ENCODE measurements at places on chromosomes 1 and 21.
A peak's percentile ranks its signal among the peaks of the same experiment; 100 is the strongest.

- no peak for DNase-seq
Observed at GRCh38 chr1:27402349-27402754, 9.9 kb downstream of the GPR3 start.

- DNase-seq: no peak
Observed at GRCh38 chr1:39540504-39541031, 36.0 kb downstream of the PABPC4 start.

GRCh38 chr1:106907795-106908194 is 148.7 kb upstream of the PRMT6 start:
- DNase-seq: no peak

GRCh38 chr21:44869781-44870747 is 3.4 kb downstream of the PTTG1IP start:
- DNase-seq: peak; percentile 94

DNA sequence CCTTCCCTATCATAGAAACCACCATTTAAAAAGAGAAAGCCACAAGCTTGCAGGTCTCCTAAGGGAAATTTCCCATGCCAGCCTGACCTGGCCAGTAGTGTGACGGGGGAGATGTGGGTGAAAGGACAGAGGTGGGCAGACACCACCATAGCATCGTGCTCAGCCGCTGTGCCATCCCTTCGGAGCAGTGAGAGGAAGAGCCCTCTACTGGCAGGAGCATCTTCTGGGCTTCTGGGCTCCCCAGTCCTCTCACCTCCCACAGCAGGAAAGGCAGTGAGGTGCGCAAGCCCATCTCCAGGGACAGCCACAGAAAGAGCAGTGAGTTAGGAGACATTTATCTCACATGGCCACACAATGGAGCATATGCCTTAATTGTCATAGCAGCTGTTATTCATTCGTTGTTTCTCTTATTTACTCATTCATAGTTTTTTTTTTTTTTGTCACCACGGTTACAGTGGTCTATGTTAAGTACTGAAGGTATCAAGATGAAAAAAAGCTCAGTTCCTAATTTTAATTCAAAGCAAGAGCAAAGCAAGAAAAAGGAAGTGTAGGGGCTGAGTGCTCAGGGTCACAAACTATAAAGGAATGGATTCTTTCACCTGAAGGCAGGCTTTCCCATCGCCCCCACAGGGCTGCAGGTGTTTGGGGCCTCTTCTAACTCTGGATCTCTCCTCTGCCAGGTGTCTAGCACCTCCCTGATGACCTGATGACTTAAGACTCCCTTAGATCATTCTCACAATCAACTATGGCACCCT is 48.8 kb upstream of the CAMK1G start:
- DNase-seq: no peak

GRCh38 chr1:44351289-44351688 is 3.8 kb downstream of the ERI3 start:
- DNase-seq: no peak

- no peak for DNase-seq
Observed at GRCh38 chr1:84277343-84278059, 24.0 kb upstream of the SAMD13 start.

GRCh38 chr1:53328009-53328461 is at the start of gene LRP8:
Gene LRP8 (minus strand): TSS chr1:53328070. CDS start chr1:53327912, 158 bp downstream.
- no peak for DNase-seq

GRCh38 chr1:220045356-220046051 is 801 bp downstream of the EPRS1 start:
- DNase-seq: no peak

DNA sequence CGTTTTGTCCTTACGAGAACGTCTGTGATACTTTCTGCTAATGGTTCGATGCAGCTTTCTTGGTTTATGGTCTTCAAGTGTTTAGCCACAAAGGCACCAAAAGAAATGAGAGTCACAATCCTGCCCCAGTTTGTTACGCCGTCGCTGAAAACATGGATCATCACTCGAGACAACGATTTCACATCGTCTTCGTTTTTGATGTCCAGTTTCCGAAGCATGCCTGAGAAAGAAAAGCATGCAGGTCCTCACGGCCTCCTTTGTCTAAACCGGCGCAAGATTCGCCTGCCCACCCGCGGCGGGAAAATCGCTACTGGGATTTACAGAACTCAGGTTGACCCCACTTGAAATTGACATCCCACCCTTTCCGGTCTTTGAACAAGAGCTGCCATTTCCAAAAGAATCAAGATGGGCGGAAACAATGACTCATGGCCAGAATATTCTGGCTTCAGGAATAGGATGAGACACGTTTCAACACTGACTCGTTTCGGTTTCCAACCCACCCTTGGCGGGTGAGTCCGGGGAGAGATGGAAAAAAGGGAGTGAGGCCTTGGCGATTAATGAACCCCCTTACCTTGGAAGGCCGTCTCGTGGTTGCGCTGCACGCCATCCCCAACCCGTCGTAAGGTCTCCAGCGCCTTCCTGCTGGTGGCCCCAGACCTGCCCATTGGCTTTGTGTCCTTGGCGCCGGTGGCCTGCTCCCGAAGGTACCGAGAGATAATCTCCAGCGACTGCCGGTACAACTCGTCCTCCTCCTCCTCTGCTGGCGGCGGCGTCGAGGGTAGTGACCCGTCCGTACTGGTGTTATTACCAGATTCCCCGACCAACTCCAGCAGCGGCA is 919 bp downstream of the MCL1 start:
- DNase-seq: peak; percentile 78

DNA sequence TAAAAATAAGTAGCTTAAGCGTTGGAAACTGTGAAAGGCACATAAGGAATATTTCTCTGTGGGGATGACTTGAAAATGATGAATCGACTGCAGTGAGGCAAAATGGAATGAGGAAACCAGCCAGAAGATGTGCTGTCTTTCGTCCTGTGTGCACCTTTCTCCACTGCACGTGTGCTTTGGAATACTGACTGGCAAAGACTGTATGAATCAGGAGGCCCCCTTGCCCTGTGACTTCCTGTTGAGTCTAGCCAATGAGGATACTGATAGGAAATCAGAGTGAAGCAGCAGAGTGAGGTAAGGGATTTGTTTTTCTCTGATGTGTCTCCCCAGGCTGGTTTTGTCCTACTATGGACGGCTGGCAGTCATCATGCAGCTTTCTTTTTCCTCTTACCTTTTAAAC is 118.2 kb upstream of the ADGRL4 start:
- no peak for DNase-seq

GRCh38 chr1:22104865-22105437 is 37.9 kb downstream of the WNT4 start:
- DNase-seq: no peak

Measured in non-pigmented ciliary epithelial cell (primary cell).